ENCODE measurements at places on chromosomes 11 and 22.

- no peak for DNase-seq
Observed at GRCh38 chr11:45895553-45896259, 10.3 kb downstream of the MAPK8IP1 start.

DNA sequence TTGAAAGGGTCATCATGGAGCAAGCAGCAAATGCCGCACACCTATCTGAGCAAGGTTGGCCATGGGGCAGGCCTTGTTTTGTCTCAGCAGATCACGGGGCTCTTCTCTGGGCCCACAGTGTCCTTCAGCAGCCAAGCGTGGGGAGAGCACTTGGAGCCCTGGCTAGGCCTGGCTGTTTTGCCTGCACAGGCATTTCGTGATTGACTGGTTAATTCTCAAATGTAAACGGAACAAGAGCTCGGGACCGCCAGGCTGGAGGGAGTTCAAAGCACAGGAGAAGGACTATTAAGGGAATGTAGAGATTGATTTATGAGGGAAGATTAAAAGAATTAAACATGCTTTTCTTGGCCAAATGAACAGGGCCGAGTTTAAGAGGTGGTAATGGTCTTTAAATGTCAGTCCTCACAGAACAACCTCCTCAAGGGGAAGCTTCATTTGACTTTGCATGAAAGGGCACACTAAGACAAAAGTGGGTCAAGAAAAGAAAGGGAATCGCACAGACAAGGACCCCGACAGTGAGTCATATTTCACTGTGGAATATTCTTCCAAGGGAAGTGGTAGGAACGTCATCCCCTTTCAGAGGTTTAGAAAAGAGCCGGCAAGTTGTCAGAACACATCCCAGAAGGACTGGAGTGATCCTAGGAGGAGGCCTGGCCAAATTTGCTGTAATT is 20.7 kb downstream of the SPON1 start:
- DNase-seq, result no peak

DNA sequence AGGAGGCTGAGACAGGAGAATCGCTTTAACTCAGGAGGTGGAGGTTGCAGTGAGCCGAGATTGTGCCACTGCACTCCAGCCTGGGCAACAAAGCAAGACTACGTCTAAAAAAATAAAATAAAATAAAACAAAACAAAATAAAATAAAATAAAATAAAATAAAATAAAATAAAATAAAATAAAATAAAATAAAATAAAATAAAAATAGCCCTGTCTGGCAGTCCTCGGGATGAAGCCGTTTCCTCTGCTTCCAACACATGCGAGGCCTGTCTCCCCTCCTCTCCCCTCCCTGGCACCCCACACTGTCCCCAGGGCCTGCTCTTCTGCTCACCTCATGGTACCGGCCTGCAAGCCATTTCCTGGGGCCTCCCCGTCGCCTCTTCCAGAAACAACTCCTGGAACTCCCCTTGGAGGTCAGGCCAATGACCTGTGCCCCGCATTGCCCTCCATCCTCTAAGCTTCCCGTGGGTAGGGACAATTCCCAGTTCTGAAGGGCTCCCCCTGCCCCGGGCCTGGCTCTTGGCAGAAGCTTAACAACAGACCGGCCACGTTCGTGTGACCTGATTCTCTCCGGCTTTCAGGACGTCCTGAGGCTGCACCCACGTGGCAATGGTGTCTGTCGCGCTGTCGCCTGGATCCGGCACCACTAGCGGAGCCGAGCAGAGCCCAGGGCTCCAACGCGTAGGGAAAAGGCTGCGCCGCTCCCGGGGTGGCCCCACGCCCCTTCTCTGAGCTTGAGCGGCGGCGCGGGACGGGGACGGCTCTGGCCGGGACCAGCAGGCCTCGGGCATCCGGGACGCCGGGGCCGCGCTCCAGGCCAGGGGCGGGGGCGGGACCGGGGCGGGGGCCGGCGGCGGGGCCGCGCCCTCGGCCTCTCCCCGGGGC is 456 bp upstream of the PARVB start:
- DNase-seq, result no peak

DNA sequence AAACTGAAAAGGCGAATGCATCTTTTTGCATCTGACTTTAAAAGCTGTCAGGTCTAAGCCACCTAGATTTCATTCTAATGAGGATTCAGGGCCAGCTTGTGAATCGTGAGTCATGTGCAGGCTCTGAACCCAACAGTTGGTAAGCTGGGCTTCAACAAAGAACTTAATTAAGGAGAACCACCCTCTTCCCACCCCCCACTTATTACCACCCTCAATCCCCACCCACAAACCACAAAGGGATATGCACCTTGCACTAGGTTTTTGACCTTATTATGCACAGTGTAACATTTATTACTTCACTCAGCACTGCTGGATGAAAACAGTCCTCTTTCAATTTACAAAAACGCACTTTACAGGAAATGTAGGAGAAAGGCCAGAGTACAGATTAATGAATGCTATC is 94.1 kb upstream of the LIN7C start:
- DNase-seq, result no peak

DNA sequence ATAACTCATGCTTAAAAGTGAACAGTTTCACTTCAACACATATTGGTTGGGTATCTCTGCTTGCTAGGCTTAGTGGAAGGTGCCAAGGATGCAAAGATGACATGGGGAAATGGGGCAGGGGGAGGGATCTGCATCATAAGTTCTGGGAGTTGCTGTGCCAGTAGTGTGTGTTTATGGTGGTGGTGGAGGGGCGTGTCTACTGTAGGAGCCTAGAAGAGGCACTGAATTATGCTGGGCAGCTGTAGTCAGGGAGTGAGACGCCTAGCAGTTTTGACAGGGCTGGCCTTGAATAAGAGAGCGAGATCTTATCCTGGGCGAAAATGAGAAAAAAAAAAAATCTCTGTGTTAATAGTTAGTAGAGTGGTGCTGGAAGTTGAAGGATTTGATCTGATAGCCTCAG is 3.0 kb downstream of the ELMOD1 start:
- no peak for DNase-seq

DNA sequence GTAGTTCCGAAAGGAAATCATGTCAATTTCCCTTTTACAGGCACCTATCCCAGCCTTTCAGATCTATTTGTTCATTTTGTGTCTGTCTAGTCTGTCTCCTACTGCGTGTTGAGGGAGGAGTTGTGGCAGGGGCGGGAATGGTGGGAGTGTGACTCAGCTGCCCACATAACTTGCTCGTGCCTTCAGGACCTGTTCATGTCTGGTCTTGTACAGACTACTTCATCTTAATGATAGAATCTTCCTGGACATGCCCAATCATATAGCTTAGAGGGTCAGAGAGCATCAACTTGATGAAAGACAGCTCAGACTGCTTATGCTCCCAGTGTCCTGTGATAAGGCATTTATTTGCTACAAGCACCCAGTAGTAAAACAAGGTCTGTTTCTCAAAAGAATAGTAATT is 61.0 kb upstream of the BIRC3 start:
- DNase-seq, result no peak

DNA sequence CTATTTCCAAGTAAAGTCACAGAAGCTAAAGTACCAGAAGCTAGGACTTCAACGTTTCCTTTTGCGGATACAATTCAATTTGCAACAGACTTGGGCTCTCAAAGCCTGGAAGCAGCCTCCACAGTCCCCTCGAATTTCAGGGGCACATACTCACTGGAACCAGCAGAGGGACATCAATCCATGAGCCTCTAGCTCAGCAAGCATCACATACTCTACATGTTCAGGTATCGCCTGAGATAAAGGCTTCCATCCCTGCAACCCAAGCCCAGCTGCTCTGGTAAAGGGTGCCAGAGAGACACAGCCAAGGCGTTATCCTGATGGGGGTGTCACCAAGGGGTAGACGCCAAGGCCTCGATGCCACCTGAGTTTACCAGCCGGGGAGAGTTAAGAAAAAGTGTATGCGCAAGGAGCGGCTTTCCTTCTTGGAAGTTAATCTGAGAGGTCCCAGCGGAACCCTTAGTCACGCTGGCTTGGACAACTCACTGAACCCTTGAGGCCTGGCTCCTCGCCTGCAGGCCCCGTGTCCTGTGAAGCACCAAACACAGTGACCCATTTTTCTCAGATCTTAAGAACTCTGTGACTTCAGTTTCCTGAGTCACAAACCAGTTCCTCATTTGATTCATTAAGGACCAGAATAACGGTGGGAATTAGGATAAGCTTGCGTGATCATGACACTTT is 13.0 kb downstream of the LTO1 start:
- DNase-seq, result no peak

DNA sequence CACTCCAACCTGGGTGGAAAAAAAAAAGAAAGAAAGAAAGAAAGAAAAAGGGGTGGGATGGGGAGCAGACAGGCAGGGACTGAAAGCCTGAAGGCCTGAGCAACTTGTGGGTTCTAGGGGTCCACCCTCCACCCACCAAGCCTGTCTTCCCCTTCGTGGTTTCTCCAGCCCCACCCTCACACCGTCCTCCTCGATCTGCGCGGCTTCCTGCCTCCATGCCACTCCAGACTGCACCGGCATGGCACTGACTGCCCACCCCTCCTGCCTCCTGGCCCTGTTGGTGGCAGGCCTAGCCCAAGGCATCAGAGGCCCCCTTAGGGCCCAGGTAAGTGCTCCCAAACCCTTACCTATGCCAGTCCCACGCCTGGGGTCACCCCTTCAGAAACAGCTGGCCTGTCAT is at the start of gene CTSW:
CTSW (plus strand) TSS at position 221 of the 400 bp plus-strand sequence; CDS start at position 239, 18 bp downstream.
- DNase-seq, result no peak

DNA sequence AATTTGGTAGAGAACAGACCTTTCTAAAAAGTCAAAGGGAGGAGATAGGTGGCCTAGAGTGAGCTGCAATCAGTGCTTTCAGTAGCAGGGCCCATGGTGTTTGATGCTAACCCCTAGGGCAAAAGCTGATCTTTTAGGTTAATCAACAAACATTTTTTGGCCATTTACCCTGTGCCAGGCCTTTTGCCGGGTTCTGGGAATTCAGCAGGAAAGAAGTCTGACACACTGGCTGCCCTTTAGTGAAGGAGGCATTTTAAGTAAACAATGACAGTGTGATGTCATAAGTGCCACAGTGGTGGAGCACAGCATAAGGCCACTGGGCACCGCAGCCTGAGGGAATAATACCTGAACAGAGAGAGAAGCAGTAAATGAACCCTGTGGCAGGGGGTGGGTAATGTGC is 29.0 kb downstream of the C22orf31 start:
- peak; percentile 69 for DNase-seq

- DNase-seq, result no peak
Observed at GRCh38 chr22:44024288-44024921, at the start of gene PARVB. PARVB (plus strand) TSS chr22:44024302; CDS start chr22:44024340, 38 bp downstream.

GRCh38 chr11:65617136-65617850 is 1.7 kb downstream of the PCNX3 start:
- no peak for DNase-seq

GRCh38 chr11:6617315-6617781 is 1.9 kb downstream of the TPP1 start:
- no peak for DNase-seq

GRCh38 chr11:6655790-6656583 is at the start of gene DCHS1:
DCHS1 (minus strand) TSS chr11:6655809; CDS start chr11:6641613, 14,196 bp downstream.
- DNase-seq, result no peak

DNA sequence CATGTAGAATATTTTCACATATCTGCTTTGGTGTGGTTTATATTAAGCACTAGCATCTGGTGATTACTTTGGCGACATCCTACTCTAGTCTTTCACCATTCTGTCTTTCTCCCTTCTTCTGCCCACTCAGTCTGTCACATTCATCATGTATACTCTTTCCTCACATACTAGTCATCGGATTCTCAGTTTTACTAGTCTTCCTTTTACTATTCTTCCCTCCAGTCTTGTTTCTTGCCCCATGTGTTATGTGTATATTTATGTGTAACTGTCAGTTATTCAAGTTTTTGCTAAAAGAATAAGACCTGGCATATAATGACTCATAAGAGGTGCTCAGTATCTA is 4.6 kb upstream of the DIXDC1 start:
- DNase-seq, result no peak

- no peak for DNase-seq
Observed at GRCh38 chr22:36822581-36822980, 5.7 kb upstream of the PVALB start.

DNA sequence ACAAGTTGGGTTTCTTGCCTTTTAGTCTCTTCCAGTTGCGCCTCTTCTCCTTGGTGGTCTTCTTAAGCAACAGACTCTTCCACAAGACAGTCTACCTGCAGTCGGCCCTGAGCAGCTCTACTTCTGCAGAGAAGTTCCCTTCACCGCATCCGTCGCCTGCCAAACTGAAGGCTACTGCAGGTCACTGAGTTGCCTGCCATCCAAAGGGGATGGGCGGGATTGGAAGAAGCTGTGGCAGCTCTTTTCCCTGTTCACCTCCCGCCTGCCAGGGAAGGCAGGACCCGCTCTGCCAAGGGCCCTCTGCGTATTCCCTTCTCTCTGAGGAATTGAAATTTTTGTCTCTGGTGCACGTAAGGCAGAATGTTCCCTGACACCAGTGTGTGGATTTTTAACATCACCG is 9.2 kb upstream of the STT3A start:
- no peak for DNase-seq

DNA sequence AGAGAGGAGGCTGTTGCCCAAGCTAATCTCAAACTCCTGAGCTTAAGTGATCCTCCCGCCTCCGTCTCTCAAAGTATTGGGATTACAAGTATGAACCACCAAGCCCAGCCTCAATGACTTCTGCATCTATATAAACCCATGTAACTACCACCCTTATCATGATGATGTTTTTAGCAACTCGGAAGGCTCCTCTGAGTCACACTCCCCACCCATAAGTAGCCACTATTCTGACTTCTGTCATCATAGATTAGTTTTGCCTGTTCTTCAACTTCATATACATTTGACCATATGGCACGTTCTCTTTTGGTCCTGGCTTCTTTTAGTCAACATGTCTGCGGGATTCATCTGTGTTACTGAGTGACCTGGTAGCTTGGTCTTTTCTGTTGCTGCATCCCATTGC is 6.4 kb upstream of the FOSL1 start:
- no peak for DNase-seq

GRCh38 chr22:19757985-19758895 is 2.3 kb upstream of the TBX1 start:
- DNase-seq, result no peak

GRCh38 chr11:6357222-6357621 is 33.1 kb upstream of the SMPD1 start:
- no peak for DNase-seq

DNA sequence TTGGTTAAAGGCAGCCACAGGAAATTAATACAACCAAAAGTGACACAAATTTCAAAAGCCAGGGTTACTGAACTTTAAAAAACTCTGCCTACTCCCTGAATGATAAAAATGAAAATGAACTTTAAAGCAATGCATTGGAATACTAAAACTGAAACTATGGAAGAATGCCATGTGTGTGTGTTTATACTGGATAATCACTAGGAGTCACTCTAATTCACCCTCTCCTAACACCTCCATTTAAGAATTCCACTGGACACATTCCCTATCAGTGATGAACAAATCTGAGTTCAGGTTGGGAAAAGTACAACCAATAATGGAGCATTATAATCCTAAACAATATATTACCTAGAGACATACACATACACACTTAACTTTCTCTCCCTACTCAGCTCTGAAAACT is 27.5 kb upstream of the PLAAT3 start:
- DNase-seq, result no peak

DNA sequence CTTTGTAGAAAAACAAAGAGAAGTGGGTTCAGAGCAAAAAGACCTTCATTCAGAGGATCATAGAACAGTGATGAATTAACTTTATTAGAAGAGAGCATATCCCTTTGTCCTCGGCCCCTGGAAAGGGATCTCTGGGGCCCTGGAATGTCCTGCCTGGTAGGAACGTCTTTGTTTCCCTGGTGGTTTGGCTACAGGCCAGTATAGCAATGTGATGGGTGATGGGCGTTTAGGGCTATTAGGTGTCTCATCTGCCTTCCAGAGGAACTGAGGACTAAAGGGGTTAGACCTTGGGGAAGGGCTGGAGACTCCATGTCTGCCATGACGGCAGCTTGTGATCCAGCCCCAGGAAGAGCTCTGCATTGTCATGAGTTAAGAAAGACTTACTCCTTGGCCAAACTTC is 9.1 kb downstream of the APOL4 start:
- no peak for DNase-seq

- no peak for DNase-seq
Observed at GRCh38 chr11:43440486-43440885, 81.8 kb downstream of the TTC17 start.
